ENCODE measurements at places on chromosomes 7 and 10.

GRCh38 chr7:37714606-37715005, 31.0 kb downstream of the GPR141 start:
- no peak for DNase-seq

- no peak for DNase-seq
These were observed 128.9 kb downstream of the CCDC3 start for GRCh38 chr10:12872577-12872976.

DNA sequence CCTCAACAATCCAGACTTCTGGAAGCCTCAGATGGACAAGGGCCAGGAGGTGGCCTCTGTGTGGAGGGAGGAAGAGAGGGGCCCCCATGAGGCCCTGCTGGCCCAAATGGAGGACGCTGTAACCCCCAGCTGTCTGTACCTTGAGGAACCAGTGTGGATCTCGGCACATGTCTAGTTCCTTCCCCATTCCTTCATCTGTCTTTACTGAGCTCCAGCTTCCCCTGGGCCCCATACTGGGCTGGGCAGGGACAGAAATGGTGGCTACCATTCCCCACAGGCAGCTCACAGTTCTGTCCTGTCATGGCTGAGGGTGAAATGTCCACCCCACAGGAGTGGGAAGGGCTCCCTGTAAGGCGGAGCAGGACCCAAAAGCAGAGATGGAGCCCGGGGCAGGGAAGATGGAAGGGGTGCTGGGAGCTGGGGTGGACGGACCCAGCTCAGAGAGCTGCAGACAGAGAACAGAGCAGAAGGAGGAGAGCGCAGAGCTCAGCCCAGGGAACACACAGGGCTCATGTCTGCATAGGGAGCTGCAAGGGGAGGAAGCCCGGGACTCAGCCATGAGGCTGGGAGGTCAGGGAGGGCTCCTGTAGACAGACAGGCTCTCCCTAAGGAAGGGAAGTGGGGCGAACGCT, 22.8 kb downstream of the ANTXRL start:
- DNase-seq, result no peak

DNA sequence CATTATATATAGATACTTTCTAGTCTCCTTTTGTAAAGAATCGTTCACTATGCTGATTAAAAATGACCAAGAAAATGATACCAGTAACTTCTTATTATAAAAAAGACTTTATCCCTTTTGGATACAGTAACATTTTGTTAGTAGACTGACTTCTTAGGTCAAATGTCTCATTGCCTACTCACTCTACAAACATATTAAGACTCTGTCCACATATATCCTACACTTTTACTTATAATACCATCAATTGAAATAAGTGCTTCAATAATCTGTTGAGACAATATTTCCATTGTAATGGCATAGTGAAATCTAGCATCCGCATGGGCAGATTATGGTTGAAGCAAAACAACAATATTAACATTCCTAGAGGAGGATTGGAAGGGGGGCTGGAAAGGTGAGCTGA, 180.6 kb downstream of the ARL4A start:
- no peak for DNase-seq

DNA sequence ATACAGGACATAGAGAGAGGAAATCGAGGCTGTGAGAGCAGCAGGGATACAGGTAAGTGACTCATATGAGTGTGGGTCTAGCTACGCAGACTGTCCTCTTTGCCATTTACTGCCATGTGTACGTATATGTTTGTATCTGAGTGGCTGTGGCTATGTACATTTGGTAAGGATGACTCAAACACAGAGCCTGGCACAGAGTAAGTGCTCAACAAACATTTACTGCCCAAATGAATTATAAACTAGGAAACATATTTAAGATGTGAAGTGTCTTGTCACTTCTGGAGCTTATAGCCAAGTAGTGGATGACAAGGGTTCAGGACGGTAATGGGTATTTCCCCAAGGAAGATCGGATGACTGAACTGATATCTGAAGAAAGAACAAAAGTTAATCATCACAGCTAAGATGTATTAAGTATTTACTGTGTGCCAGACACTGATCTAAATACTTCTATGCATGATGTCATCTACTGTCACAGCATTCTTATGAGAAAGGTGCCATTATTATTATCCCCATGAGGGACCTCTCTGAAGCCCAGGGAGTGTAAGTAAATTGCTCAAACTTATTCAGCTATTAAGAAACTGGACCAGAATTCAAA, 6.0 kb downstream of the MRPL43 start:
- no peak for DNase-seq

All from stimulated activated CD4-positive, alpha-beta T cell treated with anti-CD3 and anti-CD28 coated beads, Interleukin-12 subunit alpha, Interleukin-12 subunit beta, amount 100 ng/mL, for 4 hours (primary cell).